ENCODE measurements at places on chromosomes 5 and 9. TPM values are rescaled to one million over a fixed set of nuclear protein-coding genes. Genes with fewer than 3 reads are reported as not detected.

Gene GABRA1
- polyA plus RNA-seq = not detected

Gene BARHL1
- not detected for polyA plus RNA-seq

Gene IFNA6
- polyA plus RNA-seq = not detected

Gene FOXD4L6
- not detected for polyA plus RNA-seq

DNA sequence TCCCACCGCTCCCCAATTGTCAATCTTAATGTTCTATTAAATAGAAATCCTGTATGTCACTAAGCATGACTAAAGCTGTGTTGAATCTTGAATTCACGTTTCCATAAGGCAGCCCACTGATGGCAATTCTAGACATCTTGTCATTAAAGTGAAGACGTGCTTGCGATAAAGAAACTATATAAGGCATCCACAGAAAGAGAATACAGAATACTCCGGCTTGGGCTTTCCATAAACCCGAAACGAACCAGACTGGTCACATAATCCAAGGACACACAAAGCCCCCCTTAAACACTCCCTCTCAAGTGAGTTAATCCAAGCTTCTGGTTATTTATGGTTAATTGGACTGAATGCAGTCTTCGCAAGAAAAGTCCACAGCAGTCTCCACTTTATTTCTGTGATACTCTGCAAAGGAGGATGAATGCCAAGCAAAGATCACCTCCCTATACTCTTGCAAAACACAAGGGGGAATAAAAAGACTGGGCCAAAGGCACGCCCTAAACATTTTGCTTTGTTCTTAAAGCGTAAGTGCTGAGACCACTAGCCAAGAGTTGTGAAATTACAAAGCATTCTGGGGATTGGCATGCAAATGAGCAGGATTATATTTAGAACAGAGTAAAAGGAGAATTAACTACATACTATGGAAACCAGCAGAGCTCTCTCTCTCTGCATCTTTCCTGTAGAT is 54.7 kb downstream of the DPYSL3 start:
- DNase-seq = no peak

DNA sequence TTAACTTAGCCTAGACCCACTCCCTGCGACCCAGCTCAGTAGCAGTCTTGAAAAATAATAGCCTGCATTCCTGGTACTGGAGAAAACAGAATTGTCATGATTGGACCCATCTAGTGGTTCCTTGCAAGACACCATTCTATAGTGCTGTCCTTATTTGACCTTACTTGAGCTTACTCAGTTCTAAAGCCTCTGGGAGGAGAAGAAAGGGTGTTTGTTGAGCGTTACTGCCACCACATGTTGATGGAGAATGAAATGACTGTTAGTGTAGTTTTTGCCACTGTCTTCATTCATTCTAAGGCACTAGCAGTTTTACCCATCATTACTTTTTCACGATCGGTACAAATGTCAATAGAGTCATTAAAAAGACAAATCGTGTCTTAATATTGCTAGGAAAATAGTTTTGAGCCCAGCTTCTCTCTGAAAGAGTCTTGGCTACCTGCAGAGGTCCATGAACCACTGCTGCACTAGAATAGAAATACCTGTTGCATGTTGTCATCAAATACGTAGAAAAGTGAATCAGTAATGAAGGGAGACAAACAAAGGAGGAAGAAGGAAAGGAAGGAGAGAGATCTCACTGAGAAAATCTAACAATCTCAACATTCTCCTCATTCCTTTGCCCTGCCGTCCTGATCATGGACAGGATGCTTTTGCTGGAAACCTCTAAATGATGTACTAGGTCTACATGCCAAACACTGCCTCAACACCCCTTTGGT is 96.0 kb downstream of the LIX1 start:
- no peak for DNase-seq

DNA sequence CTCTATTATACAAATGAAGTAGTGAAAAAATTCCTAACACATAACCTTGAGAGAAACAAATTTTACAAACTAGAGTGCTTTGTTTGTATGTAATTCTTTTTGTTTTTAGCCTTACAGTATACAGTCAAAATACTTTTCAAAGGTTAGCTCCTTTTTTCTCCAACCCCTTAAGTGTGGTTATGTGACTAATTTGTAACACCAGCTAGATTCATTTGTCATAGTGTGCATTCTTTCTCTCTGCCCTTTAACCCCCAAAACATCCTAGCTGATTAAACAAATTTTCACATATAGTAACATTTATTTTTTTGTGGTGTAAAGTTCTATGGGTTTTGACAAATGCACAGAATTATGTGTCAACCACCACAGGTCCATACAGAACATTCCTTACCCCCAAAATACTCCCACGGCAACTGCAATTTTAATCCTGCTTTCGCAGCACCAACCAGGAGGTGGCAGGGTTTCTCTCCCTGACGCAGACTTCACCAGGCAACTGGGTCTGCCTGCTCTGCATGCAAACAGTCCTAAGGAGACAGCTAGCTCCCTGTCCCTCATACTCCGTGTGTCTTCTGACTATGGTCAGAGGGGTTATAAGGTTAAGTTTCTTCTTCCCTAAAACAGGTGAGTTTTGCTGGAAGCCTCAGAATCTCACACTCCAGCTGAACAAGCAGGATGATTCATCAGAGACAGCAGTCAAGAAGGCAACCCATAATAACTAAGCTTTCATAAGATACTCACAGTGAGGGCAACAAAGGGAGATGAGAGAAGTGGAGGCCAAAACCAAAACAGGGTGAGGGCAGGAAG is 44.5 kb upstream of the NR5A1 start:
- peak; percentile 45 for DNase-seq

DNA sequence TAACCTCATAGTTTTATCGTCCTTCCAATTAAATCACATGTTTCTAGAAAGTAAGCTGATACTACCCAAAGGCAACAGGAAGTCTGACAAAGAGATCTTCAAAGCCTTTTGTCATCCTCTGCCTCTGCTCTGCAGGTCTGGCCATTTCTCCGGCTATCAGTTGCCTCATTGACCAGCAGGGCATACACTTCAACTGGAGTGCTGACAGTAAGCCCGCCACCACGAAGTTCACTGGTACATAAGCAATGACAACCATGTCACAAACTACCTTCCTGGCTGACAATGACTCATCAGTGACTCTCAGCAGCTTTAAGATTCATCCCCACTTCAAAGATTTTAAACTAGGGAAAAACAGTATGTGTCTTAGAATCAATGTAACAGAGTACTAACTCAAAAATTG is 20.6 kb downstream of the SPTLC1 start:
- DNase-seq = no peak

DNA sequence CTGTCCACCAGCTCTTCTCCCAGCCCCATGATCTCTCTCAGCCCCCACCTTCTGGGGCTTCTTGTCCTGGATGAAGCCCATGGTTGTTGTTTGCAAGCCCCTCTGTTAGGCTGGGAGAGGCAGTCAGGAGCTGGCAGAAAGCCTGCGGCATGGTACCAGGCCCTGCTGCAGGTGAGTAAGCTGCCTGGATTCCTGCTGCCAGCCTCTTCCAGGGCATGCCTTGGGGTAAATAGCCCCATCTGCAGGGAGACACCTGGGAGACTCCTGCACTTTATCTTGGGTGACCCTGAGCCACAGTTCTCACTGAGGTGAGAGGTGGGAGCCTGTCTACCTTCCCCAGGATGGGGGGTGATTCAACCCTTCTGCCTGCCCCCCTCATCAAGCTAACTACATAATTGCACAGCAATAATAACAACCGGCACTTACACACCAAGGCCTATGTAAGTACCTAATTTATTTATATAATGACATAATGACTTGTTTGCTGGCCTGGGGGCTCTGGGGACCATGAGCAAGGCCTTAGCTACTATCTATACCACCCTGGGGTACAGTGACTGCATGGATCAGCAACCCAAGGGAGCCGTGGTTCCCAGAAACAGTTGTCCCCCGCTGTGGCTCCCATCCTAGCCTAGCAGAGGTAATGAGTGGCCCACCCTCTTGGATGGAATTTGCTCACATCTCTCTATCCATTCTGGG is 116.0 kb downstream of the PSD2 start:
- no peak for DNase-seq

GRCh38 chr5:150204590-150204960 is 14.7 kb downstream of the SLC6A7 start:
- no peak for DNase-seq

DNA sequence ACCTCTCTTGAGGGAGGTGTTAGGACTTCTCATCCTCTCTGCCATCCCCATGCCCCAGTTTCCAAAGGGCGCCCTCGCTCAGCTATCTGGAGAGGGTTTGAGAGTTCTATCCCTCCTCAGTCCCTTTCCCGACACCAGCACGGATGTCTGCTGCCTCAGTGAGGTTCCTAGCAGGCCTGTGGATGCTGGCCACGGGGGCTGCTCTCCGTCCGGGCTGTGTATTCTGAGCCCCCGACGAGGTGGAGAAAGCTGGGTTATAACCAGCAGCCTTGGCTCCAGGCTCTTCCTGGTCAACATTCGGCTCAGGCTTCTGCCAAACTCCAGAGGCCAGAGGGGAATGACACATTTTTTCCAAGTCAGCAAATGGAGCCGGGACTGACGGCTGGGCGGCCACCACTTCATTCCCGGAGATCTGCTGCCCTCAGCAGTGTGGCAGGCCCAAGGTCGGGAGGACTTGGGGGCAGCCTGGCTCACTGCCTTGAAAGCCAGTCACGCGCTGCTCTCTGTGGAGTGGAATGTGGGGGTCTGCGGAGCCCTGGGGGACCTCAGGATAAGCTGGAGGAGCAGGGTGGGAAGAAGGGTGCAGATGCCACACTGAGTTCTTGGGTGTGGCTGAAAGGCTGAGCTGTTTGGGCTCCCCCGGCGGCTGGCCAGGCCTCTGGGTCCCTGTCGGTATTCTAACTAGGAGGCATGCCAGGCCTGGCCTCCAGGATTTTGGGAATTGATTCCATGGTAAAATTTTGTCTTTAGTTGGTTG is 27.4 kb downstream of the PTPA start:
- DNase-seq = no peak
